ENCODE measurements at places on chromosomes 16 and 17.
A peak's percentile ranks its signal among the peaks of the same experiment; 100 is the strongest.

- DNase-seq: no peak
These were observed at the start of gene PABPN1L for GRCh38 chr16:88866151-88866920. TSS of gene PABPN1L (minus strand) at chr16:88866660. CDS start at chr16:88866606, 54 bp downstream.

GRCh38 chr17:56812901-56813388, 20.8 kb downstream of the C17orf67 start:
- no peak for DNase-seq

- no peak for DNase-seq
These were observed 37.5 kb downstream of the MPRIP start for GRCh38 chr17:17079761-17080160.

DNA sequence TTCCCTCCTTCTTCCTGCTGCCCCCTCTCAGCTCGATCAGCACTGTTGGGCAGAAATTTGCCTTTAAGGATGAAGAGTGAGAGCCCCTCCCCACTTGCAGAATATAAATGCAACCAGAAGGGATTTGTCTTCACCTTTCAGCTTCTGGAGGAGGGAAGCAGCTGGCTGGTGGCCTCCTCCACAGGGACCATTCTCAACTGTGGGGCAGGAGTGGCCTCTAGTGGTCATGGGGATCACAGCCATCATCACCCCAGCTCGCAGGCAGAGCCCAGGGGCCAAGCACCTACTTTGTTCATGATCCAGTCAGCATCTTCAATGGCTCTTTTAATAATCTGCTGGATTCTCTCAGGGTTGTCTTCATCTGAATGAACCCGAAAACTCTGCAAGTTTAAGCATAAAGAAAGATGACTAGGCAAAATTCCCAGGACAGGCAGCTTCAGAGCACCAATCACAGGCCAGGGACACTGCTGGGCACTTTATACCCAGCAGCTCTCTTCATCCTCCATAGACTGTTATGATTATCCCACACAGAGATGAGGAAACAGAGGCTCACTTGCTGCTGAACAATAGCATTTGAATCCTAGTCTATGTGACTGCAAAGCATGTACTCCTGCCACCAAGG, 13.1 kb downstream of the LYRM9 start:
- peak; percentile 38 for DNase-seq

DNA sequence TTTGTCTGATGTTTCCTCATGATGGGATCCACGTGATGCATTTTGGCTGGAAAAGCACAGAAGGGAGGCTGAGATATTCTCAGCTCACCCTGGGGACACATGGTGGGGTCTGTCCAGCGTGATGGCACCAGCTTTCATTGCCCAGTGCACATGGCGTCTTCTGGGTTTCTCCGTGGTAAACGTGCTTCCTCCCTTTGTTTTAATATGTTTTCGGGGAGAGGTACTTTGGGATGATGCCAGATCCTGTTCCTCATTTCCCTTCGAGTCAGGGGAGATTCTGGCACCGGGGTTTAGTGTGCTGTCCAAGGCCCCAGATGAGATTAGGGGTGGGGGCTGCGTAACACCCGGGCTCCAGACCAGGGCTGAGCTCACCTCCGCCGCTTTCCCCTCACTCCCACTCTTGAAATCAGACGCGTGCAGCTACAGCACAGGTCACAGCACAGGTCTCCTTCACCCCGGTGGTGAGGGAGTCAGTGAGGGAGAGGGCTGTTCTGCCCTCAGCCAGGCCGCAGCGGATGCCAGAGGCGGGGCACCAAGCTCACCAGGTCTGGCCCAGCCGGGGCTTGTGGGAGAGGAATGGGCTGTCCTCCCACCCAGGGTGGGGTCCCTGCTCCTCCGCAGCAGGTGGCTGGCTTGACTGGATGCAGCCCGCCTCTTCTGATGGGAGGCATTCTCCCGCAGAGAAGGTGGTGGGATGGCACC, 33.9 kb downstream of the COX4I1 start:
- DNase-seq: no peak
